ENCODE measurements at places on chromosomes 1 and 21.

GRCh38 chr1:15762546-15762945 is 4.0 kb downstream of the FBLIM1 start:
- no peak for DNase-seq

DNA sequence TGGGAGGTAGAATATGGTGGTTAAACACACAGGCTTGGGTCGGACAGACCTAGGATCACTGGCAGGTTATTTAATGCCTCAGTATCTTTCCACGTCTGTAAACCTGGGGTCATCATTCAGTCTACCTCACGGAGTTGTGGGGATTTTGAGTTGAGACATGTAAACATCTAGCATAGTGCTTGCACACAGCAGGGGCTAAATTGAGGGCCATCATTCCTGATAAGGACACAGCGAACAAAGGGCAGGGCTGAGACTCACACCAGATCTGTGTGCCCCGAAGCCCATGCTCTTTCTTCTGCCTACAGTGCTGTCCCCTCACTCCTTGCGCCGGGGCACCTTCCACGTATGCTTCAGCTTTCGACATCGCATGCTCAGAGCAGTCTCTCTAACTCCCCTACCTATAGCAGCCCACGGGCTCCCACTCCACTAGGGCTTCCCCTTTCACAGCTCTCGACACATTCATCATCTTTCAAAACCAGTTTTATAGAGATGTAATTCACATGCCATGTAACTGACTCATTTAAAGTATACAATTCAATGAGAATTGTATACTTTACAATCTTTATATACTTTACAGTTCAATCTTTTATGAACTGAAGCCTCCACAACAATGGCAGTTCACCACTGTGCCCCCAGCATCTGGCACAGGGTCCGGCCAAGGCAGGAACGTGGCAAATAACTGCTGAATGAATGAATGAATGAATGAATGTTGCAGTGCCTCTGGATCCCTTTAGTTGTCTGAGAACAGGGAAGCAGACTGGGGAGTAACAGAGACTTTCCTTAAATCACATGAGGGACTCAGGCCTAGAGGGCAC is 48.0 kb downstream of the GPR161 start:
- no peak for DNase-seq

GRCh38 chr21:39029900-39030884 is 153.1 kb downstream of the PSMG1 start:
- no peak for DNase-seq

DNA sequence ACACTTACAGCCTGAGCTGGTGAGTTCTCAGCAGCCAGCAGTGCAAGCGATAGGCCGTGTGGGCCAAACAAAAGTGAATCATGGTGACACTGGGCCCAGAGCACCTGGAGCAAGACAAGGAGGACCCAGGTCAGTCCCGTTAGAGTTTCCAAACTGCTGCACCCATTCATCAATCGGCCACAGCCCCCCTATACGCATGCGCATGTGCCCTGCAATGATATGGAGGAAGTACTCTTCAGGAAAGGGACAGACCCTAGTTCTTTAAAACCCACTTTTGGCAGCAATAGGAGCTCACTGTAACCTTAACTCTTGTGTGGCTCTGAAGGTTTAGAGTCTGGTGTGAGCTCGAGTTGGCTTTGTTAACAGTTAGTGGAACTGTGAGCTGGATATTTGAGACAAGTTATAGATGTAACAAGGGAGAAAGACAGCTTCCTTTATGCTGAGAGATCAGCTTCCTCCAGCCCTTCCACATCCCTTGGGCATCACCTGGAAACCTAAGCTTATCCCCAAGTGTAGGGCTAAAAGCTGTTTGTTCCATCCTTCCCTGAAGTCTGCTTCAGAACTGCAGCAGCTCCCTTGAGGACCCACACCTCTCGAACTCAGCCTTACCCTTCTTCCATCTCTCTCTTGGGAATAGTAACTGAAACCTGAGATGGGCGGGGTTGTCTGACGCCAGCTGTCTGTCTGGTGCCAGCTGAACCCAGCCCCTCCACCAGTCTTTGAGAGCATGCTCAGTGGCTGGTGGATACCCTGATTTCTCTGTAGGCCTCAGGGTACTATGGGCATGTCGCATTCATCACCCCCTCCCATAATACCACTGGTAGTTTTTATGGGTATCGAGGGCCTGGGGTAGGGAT is 17.7 kb downstream of the NMNAT1 start:
- no peak for DNase-seq

DNA sequence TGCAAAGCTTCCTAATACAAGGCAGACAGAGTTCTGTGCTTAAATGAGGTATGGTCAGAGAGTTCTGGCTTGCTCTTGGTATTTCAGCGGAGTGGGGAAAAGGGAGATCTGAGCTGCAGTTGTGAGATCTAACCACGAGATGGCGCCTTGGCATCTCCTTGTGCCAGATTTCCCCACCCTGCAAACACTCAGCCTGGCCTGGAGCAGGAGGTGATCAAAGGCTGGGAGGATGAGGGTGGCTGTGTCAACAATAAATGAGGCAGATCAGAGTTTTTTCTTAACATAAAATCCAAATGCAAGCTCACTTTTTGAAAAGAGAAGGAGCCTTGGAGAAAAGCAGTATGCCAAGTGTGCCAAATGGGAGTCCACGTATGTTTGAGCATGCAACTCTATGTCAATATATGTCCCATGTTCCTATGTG is 4.1 kb upstream of the TFAP2E start:
- peak; percentile 74 for DNase-seq

DNA sequence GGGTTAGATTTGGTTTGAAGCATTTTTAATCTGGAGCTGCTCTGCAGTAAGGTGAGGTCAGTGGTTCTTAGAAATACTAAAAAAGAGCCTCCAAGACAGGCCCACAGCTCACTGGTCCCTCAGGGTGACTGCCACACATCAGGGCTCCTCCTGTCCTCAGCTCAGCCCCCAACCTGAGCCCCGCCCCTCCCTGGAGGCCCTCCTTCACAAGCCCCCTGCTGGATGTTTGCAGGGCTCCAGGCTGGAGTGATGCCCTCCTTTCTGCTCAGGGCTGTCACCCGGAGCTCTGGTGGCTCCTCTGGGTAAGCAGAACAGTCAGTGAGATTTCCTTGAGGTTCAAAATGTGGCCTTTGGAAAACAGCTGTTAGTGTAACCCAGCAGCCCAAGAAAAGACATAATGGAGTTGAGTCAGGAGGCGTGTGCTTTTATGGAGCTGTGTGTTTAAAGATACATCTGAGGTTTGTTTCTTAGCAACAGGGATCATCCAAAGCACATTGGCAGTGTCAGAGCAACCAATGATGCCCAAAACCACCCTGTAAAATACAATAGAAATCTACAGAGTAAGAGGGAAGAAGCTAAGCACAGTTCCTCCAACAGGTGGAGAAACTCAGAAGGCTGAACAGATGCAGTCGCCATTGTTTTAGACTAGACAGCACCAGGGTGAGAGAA is 21.4 kb downstream of the STUM start:
- no peak for DNase-seq

DNA sequence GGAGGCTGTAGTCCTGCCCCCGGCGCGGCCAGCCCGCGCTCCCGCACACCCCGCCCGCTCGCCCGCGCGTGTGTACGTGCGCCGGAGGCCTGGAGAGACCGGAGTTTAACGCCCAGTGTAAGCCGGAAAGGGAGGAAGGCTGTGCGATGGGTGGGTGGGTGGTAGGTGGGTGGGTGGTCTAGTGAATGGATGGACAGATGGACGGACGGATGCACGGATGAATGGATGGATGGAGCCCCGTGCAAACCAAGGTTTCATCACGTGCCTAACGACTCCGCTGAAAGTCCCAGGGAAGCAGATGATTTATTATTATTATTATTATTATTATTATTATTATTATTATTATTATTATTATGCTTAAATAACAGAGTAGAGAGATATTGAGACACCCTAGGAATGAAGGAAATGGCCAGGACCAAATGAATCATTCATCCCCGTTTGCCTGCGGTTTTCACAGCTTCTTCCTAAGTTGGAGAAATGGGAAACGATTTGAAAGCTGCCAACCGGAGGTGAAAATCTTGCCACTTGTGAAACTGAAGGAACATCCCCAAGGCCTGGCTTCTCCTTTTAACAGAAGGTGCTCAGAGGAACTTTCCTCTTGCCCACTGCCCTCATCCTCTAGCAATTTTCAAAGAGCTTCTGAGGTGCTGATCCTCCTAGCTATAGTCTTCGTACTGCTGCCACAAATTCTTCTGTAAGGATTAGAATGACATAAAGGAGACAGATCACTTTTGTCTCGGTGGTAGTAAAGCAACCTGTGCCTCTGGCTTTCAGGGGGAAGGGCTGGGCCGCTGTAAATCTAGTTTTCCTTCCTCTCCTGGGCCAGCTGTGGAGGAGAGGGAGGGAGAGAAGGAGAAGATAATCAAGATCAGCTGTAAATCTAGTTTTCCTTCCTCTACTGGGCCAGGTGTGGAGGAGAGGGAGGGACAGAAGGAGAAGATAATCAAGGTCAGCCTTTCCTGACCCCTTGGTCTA is 648 bp upstream of the RGS7 start:
- DNase-seq = no peak

DNA sequence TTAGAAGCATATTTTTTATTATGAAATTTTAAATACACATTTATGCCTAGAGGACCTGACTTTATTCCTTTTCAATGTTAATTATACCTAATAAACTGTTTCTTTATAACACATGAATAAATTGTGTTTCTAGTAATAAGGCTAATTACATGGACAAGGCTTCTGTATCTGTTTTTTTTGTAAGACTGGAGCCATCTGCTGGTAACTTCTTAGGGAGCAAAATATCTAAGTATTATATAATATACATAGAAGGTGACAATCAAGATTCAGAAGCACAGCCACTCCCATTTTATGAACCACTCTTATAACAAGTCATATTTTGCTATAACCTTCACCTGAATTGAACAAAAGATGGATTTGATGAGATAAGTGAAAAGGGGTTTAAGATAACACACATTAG is 84.2 kb downstream of the LBR start:
- DNase-seq = no peak
